ENCODE measurements at places on chromosomes 6 and 20. TPM values are rescaled to one million over a fixed set of nuclear protein-coding genes. Genes with fewer than 3 reads are reported as not detected.
A peak's percentile ranks its signal among the peaks of the same experiment; 100 is the strongest.

DNA sequence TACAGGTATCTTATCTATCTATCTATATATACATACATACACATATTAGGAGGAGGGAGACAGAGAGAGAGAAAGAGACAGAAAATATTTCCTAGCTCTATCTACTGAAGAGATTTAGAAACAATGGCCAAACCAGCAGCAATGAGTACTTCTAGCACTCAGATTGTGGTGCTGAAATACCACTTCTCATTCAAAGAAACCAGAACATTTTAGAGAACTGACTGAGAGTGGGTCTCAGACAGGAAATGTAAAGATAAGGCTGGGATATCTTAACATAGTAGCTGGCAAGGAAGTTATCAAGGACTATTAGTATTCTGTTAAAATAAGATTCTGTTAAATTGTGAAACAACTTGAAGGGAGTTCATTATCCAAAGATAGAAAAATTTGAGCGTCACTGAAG is 57.0 kb downstream of the DNAAF9 start:
- DNase-seq, result no peak

OR12D3 gene
- polyA plus RNA-seq, result not detected

SAMHD1 gene
- polyA plus RNA-seq, result 11.5 TPM

GRCh38 chr6:136113736-136114173 is 136.4 kb downstream of the MTFR2 start:
- peak; percentile 44 for DNase-seq

DNA sequence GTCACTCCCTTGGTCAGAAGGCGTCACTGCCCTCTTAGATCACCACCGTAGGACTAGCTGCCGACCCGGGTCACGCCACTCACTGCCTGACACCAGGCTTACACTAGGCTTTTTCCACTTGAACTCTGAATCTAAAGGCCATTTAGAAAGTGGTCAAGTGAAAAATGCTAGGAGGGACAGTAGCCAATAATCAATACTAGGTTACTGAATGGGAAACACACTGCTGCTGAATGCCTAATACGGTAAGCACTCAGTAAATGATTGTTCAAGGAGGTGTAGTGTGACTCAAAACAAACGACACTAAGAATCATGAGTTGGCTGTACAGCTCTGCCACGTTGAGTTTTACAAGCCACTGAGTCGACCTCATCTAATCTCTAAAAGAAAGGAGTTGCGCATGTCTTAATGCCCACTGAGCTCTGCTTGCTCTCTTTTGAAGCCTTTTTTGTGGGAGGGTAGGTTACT is 760 bp upstream of the IBTK start:
- DNase-seq, result no peak

SMOC2 gene
- polyA plus RNA-seq, result not detected

FAM209B gene
- not detected for polyA plus RNA-seq

DNA sequence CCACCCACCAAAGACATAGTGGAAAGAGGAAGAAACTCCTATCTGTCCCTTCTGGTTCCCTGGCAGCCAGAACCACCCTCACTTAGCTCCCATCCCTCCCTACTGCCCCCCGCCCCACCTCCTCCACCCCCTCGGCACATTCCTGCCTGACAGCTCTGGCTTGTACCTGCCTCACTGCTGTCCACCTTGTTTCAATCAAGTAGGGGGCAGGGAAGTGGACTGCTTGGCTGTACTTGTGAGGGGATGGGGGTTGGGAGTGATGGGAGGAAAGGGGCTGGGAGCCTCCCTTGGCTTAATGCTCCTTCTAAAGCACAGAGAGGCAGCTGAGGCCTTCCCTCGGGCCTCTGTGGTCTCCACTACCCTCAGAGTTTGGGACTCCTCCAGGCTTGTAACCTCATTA is 22.1 kb upstream of the ZNF76 start:
- no peak for DNase-seq

DNA sequence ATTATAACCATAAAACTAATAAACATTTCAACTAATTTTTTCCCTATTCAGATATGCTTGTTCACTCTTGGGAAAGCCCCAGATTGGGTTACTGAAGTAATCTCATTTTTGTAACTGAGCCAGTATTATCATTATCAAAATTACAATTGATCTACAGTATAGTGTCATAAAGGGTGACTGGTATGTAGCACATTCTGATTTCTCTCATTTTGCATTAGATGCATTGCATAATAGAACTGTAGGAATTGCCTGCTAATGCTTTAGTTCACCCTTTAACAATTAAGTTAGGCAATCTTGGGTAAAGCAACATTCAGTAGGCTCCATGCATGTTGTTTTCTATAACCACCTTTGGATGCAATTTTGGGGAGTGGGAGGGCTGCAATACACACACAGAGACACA is 150.8 kb upstream of the FLRT3 start:
- no peak for DNase-seq

TTLL9 gene
- polyA plus RNA-seq, result 0.18 TPM

GATA5 gene
- not detected for polyA plus RNA-seq

DNA sequence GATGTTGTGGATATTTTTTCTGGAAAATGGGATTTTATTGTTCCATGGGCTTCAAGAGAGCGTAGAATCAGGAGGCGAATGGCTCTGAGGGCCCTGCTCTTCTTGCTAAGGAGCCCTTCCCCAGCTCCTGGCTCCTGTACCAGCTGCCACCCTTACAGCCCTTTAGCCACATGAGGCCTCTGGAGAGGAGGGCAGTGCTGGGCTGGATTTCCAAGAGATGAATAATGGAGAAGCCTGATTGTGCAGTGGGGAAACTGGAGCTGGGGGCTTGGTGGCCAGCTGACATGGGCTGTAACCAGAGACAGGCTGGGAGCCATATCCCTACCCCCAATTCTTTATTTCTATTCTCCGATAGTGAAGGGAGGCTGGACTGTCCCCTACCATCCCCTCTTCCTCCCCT is 9.2 kb downstream of the LRRC73 start:
- no peak for DNase-seq

GRCh38 chr20:60215816-60216730 is 257.9 kb downstream of the CDH26 start:
- DNase-seq, result no peak

GRCh38 chr6:138229072-138229471 is 10.8 kb upstream of the PBOV1 start:
- no peak for DNase-seq

SALL4 gene
- 0.51 TPM for polyA plus RNA-seq

DNA sequence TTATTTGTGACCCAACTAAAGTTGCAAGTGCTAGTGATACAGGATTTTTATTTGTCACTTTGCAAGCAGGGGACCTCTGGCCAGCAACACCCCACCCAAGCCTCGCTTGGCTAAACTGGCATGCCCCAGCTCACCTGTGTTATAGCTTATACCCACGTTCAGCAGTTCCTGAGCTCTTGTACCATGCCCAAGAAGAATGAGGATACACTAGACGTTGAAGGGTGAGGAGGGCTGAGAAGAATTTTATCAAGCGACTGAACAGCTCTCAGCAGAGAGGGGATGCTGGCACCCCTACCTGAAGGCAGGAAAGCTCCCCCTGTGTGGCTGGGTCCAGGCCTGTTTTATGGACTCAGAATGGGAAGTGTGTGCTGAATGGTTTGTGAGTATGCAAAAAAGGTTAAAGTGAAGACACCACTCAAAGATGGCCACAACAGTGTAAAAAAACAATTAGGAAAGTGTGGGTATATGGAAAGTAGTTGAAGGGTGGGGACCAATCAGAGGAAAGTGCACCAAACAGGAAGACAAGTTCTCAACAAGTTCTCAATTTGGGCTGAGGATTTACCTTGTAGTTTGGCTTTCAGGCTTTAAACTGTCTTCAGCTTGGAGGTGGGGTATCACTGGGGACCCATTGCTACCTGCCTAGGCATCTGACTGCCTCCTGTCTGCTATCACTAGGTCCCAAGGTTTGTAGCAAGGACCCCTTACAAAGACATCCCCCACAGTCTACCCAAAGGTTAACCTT is 15.0 kb downstream of the BTN2A1 start:
- DNase-seq, result no peak

DNA sequence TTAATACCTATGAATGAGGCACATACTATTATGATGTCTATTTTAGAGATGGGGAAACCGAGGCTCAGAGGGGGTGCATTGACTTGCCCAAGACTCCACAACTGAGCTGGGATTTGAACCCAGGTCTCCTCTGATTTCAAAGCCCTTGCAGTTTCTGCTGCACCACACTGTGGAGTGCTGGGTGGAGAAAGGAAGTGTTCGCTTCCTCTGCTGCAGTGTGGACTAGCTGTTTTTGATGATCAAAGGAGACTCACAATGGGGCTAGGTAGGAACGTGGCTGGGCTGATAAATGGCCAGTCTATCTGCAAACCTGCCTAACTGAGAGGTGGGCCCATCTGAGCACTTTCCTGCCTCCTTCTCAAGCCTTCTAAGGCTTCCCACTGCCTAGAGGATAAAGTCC is 87.2 kb downstream of the CD40 start:
- no peak for DNase-seq

MYMX gene
- polyA plus RNA-seq, result not detected

- no peak for DNase-seq
Measured at GRCh38 chr6:2940010-2940850, 31.1 kb downstream of the SERPINB6 start.

- no peak for DNase-seq
Measured at GRCh38 chr6:161001421-161001820, 9.9 kb downstream of the MAP3K4 start.

KHDC1L gene
- not detected for polyA plus RNA-seq

DLL1 gene
- polyA plus RNA-seq, result 0.53 TPM

SLC35F1 gene
- polyA plus RNA-seq, result 0.02 TPM

GRCh38 chr20:55561259-55561658 is 444.1 kb downstream of the CBLN4 start:
- DNase-seq, result no peak

LRFN2 gene
- polyA plus RNA-seq, result not detected

GRCh38 chr6:106747139-106747538 is 117.8 kb downstream of the QRSL1 start:
- DNase-seq, result no peak

DNA sequence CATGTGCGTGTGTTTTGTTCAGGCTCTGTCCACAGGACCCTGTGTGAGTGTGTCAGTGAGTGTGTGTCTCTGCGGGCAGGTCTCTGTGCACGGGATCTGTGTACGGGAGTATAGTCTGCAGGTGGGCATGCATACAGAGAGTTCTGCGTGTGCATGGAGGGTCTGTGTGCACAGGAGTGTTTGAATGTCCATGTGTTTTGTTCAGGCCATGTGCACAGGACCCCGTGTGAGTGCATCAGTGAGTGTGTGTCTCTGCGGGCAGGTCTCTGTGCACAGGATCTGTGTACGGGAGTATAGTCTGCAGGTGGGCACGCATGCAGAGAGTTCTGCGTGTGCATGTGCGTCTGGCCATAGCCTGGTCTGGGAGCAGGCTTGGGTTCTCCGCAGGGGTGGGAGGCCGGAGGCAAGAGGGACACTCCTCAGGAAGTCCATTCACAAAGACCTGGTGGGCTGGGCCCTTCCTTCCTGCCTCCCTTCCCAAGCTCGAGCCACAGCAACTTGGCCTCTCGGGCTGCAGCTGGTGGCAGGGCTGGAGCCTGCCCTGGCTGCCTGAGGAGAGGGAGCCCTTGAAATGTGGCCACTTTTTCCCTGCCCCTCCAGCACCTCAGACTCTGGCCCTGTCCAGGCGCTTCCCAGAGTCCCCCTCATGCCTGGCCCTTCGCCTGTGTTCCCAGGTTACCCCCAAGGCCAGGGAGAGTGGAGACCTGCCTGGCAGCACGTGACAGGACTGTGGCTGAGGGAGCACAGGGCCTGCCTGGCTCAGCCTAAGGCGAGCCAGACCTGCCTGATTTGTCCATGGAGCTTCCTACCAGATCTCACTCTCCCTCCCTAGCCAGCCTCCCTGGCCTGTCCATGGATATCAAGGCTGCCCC is 6.8 kb downstream of the HSPA12B start:
- no peak for DNase-seq

SRMS gene
- polyA plus RNA-seq, result not detected

GRCh38 chr20:53884859-53885541 is 185.4 kb downstream of the BCAS1 start:
- DNase-seq, result no peak

GRCh38 chr6:53032849-53033248 is 32.4 kb upstream of the FBXO9 start:
- no peak for DNase-seq

DNA sequence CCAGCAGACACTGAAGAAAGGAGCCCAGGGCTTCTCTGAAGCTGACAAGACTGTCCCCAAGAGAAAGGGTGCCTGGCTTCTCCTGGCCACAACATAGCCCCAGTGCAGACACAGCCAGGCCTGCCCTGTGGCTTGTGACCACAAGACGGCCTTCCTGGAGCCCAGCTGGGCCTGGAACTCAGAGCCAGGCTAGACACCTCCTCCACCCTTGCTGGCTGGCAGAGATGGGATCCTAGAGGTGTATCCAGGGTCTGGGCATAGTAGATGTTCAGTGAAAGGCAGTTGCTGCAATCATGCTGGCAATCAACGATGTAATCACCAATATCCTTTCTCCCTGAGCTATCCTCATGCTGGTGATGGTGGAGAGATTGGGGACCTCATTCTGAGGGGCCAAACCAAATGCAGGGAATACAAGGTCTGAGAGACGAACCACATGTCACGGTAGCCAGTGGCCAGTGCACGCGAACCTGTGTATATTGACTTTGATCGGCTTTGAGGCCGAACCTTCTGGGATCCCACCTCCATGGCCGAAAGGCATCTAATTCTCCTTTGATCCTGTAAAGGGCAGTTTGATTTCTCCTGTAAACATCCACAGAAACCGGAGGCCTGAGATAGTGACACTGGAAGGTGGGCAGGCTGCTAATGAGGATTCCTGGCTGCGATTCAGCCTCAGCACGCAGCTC is 115.2 kb downstream of the PSMB1 start:
- DNase-seq, result no peak

DNA sequence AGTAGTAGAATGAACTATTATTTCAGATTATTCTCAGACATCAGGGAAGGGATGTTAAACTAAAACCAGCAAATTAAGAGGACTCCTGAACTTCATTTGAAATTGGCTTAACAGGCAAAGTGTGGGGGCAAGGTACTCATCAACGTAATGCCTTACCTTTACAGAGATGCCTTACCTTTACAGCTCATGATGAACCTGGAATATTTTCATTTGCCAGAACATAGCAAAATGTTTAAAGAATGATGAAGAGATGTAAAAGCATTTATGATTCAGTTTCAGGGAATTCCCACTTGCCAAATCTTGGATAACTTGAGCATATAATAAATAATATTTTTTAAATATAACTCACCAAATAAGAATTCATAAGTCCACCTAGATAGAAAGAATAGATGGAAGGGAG is 207.5 kb downstream of the TINAG start:
- no peak for DNase-seq

SPTLC3 gene
- 0.27 TPM for polyA plus RNA-seq

ABCF1 gene
- 37.9 TPM for polyA plus RNA-seq

DNA sequence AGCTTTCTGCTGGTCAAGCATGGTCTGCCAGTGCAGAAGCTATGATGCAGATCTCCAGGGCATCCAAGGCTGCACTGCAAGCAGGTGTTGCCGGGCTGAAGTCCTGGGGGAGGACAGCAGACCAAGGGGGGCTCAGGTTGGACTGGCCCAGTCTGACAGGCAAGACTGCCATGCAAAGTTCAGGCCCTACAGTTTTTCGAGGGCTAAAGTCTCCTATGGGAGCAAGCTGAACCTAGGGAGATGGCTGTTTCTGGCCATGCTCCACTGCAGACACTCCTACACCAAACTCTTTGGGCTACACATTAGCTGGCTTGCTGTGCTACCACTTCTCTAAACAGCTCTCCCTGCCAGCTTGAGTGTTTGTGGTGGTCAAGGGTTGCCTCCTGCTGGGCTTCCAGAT is 130.0 kb upstream of the SYNCRIP start:
- DNase-seq, result no peak

NOX3 gene
- not detected for polyA plus RNA-seq
